Cerebellar cortex (tissue), 1 donor: ENCODE measurements at places on chromosomes 6 and 20.

- no peak for DNase-seq
Observed at GRCh38 chr6:70552974-70553373, 13.8 kb upstream of the SDHAF4 start.

DNA sequence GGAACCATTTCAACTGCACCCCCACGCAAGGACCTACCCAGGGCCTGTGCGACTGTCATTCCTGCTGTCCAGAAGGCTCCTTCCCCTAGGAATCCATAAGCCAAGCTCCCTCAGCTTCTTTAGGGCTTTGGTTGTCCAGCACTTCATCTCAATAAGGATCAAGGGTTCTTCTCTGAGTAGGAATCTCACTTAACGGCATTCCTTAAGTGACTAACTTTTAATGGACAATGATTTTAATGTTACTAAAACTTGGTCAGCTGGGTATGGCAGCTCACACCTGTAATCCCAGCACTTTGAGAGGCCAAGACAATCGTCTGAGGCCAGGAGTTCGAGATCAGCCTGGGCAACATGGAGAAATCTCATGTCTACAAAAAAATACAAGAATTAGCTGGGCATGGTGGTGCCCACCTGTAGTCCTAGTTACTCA is 13.4 kb downstream of the UBE2V1 start:
- DNase-seq, result no peak

GRCh38 chr6:108710030-108710429 is 138.2 kb upstream of the ARMC2 start:
- no peak for DNase-seq

DNA sequence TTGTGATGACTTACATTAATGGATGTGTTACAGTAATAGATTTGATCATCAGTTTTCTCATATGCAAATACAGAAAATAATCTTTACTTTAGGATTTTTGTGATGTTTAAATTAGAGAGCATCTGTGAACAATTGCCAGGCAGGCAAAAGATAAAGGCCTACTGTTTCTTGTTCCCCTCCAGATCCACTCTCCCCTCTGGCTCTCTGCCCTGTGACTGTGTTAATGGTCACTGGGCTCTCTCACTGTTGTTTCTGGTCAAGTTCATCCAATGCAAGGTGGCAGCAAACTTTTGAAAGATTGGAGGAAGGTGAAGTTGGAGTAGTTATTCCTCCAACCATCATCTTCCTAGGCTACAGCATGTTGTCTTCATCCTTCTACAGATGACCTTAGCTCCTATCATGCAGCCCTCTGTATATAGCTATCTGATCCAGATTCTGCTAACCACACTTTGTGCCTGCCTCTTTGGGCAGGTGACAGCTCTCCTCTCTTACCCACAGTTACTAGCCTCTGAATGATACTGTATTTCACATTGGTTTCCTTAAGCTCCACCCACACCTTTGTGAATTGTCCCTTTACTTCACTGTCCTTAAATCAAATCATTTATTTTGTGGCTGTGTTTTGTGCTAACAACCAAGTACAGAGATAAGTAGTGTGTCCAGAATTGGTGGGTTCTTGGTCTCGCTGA is 48.9 kb upstream of the ARG1 start:
- DNase-seq, result no peak

GRCh38 chr6:158010591-158011477 is 29.2 kb downstream of the SYNJ2 start:
- no peak for DNase-seq

DNA sequence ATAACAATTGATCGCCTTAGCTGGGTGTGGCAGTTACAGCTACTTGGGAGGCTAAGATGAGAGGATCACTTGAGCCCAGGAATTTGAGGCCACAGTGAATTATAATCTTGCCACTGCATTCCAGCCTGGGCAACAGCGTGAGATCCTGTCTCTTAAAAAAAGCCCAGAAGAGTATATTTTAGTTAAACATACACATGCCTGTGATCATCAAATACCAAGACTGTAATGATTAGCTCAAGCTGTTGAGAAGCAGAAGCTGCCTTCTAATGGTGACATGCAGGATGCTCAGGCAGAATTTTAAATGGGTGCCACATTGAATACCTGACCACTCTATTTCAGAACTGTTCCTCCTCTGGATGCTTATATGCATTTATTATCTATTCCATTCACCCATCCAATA is 8.9 kb upstream of the TMEM14A start:
- no peak for DNase-seq

GRCh38 chr20:34016736-34017135 is 23.0 kb downstream of the RALY start:
- DNase-seq, result no peak

DNA sequence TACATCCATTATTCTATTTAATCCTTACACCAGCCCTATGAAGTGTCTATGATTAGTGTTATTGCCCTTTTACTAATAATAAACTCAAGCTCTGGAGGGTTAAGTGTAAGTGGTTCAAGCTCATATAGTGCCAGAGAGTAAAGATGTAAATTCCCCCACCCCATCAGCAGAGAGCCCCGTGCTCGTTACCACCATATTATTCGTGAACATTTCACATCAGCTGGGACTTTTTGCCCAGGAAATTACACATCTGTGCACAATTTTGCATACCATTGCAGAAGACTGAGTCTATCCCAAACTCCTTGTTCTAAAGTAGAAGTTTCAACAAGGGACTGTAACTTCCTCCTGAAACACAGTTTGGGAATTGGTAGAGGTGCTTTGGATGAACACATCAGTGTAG is 220.1 kb downstream of the BCAS1 start:
- no peak for DNase-seq

DNA sequence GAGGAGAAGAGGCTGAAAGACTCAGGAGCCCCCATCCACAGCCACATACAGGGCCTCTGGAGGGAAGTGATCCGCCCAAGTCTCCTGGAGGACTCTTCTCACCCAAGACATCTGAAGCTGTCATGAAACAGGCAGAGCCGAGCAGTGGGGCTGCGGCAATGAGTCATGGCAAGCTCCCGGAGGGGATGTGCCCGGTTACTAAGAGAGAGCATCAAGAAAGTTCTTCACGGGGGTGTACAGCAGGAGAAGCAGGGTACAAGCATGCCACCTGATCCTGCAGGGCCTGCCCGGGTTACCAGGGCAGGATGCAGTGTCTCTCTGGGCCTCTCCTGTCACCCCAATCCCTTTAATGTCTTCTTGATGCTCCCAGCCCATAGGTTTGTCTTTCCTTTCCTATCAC is 21.1 kb downstream of the TRIM26 start:
- DNase-seq, result no peak

DNA sequence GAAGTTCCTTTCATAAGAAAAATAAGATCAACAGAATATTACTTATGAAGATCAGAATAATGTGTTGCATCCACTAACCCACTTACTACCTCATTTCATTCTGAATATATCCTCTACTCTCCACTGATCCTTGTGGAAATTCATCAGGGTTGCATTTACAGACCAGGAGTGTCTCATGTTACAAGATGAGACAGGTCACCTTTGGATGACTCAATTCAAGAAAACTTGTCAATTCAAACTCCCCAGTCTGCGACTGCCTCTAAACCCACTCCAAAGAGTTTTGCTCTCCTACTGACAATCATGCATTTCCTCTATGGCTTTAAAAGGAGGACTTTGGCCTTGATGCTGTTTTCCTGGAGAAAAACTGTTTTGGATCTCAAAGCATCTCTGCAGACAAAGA is 68.4 kb downstream of the ID4 start:
- DNase-seq, result no peak

- no peak for DNase-seq
Observed at GRCh38 chr20:48766205-48766604, 61.6 kb downstream of the PREX1 start.
